ENCODE measurements at places on chromosomes 12 and 14.

- DNase-seq, result no peak
Measured at GRCh38 chr14:83342590-83342989, 1808.9 kb upstream of the SEL1L start.

- DNase-seq, result no peak
Measured at GRCh38 chr12:19171731-19172130, 42.2 kb downstream of the PLEKHA5 start.

GRCh38 chr14:22291406-22291805, 297.6 kb downstream of the DAD1 start:
- DNase-seq, result no peak

DNA sequence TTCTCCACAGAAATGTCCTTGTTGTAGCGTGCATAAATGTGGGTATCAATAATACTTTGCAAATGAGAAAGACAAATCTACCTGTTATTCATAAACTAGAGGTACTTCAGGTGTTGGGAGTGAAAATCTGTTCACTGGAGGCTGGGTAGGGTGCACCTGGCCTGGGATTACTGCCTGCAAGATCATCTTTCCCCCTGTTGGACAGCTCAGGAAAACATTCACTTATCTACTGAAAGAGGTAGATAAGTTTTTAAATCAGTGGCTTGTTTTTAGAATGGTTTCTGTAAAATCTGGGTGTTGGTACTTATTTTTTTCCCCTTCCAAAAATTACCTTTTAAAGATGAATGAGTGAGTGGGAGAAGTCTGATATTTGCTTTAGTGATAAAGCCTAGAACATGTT, 95.6 kb downstream of the DIP2B start:
- no peak for DNase-seq

GRCh38 chr12:90794212-90794611, 160.8 kb downstream of the CCER1 start:
- no peak for DNase-seq

GRCh38 chr14:54503486-54503885, 6.2 kb upstream of the CGRRF1 start:
- DNase-seq, result no peak

DNA sequence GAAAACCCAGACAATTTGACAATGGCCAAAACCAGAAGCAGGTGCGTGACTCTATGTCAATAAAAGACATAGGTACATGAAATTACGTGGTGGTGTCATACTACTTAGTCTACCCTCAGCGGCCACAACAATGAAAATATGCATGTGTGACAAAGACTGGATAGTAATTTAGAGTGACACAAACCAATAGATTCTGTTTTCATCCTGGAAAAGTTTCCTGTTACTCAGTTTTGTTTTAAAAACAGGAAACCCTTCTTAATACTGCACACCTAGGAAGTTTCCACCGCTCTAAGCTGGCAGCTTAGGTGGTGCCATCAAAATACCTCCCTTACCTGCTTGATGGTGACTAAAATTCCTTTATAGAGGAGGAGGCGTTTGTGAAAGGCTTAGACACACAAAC, 15.1 kb downstream of the POU6F1 start:
- no peak for DNase-seq

GRCh38 chr14:37081218-37081617, 91.2 kb downstream of the SLC25A21 start:
- no peak for DNase-seq

GRCh38 chr14:73786636-73787485, 64.8 kb upstream of the PTGR2 start:
- DNase-seq, result no peak

GRCh38 chr14:65783576-65783975, 371.0 kb downstream of the FUT8 start:
- no peak for DNase-seq

- DNase-seq, result no peak
Measured at GRCh38 chr14:77053046-77053841, 24.7 kb upstream of the IRF2BPL start.

DNA sequence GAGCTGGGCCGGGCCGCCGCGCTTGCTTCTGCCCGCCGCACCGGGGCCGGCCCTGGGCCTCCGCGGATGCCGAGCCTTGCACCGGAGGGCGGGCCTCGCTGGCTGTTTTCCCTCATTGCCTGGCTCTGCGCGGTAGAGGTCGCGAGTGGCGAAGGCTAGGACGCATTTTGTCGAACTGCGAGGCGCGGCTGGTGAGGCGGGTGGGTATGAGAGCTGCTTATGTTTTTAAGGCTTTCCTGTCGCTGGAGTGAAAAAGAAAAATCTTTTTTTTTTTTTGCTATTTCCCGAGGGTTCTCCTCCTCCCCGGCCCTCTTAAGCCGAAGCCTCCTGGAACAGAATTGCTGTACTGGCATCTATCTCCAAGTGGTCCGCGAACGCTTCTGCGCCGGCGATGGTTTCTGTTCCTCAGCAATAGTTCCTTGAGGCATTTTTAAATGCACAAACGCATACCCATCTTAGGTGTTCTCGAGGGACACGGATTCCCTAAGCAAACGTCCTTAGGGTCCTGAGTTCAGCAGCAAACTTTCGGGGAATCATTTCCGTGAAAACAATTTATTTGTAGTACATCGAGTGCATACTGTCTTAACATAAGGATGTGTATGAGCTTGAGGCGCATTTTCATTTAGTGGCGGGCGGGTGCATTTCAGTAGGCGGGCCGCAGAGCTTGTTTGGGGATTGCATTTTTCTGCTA, 631 bp downstream of the RESF1 start:
- DNase-seq, result peak; percentile 38

DNA sequence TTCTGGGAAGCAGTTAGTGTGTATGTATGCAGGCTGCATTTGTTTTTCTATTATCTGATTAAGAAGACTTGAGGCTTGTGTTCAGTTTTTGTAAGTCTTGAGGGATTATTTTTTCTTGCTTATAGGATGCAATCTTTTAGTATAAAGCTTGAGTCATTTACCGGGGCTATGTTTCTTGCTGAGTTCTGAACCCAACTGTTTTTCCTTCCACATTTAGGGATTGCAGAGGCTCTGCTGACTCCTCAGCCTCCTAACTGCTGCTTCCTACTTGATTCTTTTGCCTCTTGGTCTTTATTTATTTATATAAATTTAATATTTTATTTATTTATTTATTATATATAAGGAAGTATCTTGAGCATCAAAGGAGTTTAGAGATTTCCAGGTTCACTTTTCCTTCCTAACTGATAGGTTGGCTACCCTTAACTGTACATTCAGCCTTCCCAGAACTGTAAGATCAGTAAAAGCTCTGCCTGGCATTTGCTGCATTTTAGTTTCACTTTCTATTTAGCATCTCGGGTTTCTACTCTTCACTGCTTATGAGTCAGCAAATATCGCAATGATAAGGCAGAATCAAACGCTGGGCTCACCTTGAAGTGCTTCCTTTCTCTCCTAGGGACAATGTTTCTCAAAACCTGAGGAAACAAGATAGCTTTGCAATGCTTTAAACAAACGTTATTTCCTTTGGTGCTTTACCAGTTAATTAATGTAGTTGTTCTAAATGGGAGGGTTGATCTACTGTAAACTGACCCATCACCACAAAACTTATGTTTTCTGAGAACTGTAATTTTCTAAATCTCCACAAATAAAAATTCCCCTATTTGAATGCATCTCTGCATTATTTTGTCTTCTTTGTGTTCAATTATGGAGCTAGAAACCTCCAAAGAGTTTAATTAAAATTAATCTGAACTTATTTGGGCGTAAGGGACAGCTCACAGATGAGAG, 1183.7 kb upstream of the TMEM132C start:
- DNase-seq, result peak; percentile 59

DNA sequence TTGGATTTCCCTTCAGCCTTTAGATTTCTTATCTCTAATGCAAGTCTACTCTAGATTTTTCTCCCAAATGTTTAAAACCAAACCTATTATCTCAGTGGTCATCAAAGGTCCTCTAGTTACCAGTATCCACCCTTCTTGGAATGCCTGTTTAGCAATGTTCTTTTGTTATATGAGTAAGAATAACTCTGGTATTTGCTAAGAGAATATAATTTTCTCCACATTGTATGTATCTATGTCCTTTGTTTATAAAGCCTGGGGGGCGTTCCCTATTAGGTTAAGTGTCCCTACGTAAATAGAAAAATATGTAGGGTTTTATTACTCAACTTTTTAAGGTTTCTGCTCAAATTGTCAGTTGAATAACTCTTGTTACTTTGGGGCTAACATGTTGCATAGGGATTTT, 27.3 kb downstream of the PPM1A start:
- DNase-seq, result no peak

GRCh38 chr14:65656554-65656953, 244.0 kb downstream of the FUT8 start:
- no peak for DNase-seq

DNA sequence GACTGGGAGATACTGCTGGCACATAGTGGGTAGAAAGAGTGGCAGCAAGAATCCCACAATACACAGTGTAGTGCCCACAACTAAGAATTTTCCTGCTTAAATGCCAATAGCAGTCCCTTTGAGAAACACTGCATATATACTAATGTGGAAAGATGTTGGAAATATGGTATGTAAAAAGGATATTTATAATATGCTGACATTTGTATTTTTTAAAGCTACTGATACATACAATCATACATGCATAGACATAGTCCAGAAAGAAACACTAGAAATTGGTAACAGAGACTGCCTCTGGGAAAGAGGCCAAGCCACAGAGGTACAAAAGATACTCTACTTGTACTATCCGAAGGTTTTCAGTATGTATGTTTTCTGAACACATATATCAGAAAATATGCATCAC, 30.3 kb downstream of the TRIP11 start:
- no peak for DNase-seq

GRCh38 chr14:99659333-99659741, 14.4 kb downstream of the HHIPL1 start:
- DNase-seq, result no peak

GRCh38 chr12:30420561-30420960, 275.1 kb downstream of the IPO8 start:
- no peak for DNase-seq

- no peak for DNase-seq
Measured at GRCh38 chr12:96244826-96245225, 50.7 kb downstream of the ELK3 start.

DNA sequence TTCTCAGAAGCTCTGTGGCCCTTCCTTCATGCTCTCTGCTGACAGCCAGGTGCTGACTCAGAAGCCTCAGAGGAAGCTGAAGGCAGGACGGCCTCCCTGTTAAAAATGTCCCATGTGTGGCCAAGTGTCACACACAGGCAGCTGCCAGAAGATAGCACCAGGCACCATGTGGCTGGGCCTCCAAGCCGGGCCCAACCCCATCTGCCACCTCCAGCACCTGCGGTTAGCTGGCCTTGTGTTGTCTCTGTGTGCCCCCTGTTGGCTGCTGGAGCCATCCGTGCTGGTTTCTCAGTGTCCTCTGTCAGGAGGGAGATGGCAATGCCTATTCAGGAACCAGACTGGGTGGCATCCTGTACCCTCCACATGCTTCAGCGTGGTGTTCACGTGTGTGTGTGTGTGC, 63.2 kb downstream of the TSPAN11 start:
- DNase-seq, result no peak

DNA sequence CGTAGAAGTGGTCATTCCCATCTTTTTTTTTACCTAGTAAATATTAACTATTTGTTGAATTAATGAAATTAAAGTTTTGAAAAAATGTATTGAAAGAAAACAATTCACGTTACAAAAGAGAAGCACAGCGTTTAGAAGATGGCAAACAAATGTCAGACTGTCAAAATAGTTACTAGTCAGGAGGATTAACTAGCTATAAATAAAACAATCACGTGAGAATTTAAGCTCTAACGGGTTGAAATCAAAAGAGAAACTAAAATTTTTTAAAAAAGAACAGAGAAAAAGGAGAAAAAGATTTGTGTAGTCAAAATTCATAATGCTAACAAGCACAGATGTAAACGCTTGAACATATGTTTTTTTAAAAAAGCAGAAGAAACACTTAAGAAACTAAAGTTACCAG, 26.4 kb downstream of the DDHD1 start:
- DNase-seq, result no peak

DNA sequence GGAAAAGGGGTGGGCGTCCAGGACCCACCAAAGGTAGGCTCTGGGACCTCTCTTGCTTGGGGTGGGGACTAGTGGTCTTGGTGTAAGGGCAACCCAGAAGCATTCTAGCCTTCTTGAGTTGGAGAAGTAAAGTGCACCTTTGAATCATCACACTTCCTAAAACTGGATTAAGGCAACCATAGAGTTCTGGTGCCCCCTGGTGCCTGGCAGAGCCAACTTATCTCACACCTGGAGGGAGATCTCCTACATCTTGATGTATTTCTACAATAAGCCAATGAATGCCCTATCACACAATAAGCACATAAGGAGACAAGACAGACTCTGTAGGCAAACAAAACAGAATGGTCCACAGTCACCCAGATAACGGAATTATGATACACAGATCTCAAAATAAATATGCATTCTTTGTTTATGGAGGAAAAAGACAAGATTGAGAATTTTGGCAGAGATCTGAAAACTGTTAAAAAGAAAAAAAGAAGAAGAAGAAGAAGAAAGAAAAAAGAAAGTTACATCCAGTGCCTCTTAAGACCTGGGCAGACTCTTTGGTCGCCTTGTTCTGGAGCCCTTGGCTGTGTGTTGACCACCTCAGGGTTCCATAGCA, 95.9 kb upstream of the PPP2R5C start:
- DNase-seq, result peak; percentile 16

GRCh38 chr12:56034586-56035332, 7.0 kb upstream of the RPS26 start:
- no peak for DNase-seq

- DNase-seq, result no peak
Measured at GRCh38 chr12:93287149-93287548, 90.6 kb upstream of the NUDT4 start.

DNA sequence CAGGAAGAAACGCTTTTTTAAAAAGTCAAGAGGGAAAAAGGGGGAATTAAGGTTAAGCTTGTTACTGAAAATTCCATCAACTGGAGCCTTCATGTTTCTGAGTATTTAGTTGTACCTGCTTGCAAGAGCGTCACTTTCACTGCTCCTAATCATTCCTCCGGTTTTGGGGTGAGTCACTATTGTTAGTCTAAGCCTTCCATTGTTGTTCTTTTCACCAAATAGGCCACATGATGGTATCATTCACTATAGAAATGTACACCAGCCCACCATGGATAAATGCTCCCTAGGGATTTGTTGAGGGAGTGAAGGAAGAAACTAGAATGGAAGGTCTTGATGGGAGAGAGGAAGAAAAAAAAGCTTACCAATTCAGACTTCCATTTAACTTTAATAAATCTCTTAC, 3.0 kb downstream of the IL22 start:
- no peak for DNase-seq
